GM23338 (cell line): ENCODE measurements at places on chromosomes 6 and 20.

GRCh38 chr6:26327450-26328264 lies 37.3 kb upstream of the BTN3A2 start:
- peak; percentile 83 for DNase-seq

GRCh38 chr6:109235481-109236038 lies 140.3 kb downstream of the CEP57L1 start:
- no peak for DNase-seq

DNA sequence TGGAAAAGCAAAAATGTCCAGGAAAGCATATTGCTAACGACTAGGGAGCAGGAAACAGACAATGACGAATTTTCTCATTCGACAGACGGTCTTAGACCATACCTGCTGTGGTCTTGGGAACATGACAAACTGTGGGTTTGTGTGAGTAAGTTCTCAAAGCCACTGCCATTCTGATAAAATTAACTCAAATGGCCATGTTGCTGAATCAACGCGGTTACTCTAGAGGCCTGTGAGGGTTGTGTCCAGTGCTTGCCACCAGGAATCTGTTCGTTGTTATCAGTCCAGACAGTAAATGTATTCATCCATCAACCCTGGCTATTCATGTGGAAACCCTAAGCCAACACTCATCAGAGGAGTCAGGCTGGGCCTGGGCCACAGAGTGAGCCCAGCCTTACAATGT lies 124.3 kb downstream of the MYLK4 start:
- no peak for DNase-seq

- DNase-seq = no peak
Observed at GRCh38 chr20:20020908-20021307, 3.7 kb downstream of the NAA20 start.

GRCh38 chr20:36322131-36322530 lies 16.0 kb downstream of the DLGAP4 start:
- DNase-seq = no peak

DNA sequence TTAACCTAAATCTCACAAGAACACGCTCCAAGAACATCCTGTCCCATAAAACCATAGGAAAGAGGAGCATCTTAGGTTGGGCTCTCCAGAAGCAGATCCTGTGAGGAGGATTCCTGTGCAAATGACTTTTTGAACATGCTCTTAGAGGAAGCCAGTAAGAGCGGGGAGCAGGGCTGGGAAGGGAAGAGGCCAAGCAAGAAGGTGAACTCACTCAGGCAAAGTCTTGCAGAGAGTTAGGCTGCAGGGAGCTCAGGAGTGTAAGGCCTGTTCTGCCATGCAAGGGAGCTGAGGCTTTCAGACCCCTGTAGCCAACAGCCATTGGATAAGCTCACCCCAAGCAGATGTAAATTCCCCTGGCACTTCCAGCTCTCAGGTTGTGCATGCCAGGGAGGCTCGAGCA lies 63.6 kb upstream of the LY86 start:
- no peak for DNase-seq

DNA sequence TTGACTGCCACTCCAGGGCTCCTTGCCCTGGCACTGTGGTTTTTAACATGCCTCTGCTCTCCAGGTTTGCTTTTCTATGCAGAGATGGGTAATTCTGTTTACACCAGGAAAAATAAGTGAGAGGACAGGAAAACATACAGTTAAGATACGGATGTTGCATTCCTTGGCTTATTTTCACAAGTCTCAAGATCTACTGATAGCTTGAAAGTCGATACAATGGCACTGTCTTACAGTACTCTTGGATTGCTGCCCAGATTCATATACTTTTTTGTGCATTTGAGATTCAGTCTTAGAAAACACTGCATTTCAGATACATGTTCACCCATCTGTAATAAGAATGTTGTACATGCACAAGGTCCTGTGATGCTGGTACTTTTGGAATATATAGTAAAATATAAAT lies 159.6 kb upstream of the FLRT3 start:
- DNase-seq = no peak

DNA sequence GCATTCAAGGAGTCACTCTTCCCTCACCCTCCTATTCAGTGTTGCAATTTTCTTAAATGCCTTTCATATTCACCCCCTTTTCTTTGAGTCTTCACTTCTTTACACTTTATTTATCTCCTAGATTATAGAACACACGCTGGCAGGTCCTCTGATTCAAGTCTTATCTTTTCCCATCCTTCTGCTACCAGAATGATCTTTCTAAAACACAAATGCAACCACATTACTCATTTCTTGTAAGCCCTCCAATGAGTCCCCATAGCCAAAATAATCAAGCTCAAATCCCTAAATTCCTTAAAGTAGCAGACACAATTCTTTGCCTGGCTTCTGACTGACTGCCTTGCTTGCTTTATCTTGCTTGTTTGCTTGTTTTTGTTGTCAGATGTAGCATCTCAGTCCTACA lies 920.0 kb downstream of the TFAP2A start:
- DNase-seq = no peak

- DNase-seq = no peak
Observed at GRCh38 chr6:124234801-124235200, 431.1 kb downstream of the NKAIN2 start.

- no peak for DNase-seq
Observed at GRCh38 chr6:135939208-135939591, 87.7 kb downstream of the PDE7B start.

DNA sequence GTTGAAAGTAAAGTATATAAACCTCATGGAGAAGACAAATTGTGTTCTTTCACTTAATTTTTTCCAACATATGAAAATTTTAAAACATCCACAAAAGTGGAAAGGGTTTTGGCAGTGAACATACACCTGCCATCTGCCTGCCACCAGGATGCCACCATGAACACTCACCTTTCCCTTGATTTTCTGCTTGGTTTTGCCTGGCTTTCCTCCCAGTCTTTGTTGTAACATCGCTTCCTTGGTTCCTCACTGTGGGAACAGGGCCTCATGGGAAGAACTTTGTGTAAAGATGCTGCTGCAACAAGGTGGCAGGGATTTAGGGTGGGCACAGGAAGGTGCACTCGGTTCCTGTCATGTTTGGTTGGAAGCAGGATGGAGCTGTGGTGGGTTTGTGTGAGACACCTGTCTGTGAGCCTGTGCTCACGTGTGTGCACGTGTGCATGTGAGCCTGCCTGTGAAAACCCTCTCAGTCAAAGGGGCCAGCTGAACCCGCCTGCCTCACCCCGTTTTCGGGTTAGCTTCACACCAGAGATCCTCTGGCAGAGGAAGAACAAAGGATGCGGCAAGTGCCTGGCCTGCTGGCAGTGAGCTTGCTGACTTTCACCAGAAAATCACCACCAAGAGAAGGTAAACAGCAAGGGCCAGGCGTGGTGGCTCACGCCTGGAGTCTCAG lies 11.0 kb upstream of the RBM38 start:
- no peak for DNase-seq

GRCh38 chr20:35767683-35768481 lies 3.9 kb upstream of the PHF20 start:
- DNase-seq = peak; percentile 66

- peak; percentile 40 for DNase-seq
Observed at GRCh38 chr20:4006640-4007039, 8.7 kb downstream of the RNF24 start.

- DNase-seq = no peak
Observed at GRCh38 chr6:95325916-95326315, 251.4 kb upstream of the MANEA start.

GRCh38 chr6:34102099-34102656 lies 43.7 kb downstream of the GRM4 start:
- no peak for DNase-seq

DNA sequence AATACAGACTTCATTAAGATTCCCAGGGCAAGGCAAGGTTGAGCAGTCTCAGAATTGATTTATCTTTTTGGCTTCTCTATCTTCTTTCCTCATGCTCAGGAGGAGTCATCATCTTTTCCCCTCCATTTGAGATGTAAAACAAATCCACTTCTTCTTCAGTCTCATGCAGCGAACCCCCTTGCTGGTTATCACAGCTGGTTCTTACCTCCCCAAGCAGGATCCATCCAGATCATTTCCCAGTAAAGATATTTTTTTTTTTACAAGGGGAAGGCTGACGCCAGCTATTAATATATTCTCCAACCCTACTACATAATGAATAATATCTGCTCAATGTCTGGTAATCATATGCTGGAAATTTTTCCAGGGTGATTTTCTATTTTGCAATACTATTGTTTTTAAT lies 508.9 kb upstream of the NOX3 start:
- no peak for DNase-seq

- DNase-seq = no peak
Observed at GRCh38 chr6:155228546-155229166, 35.2 kb upstream of the CLDN20 start.
